ENCODE measurements at places on chromosomes 5 and 9. TPM values are rescaled to one million over a fixed set of nuclear protein-coding genes. Genes with fewer than 3 reads are reported as not detected.

UBTD2 gene
- polyA plus RNA-seq = 49.8 TPM

TCF7 gene
- 2.6 TPM for polyA plus RNA-seq

HMCN2 gene
- polyA plus RNA-seq = 12.3 TPM

PCDHB13 gene
- polyA plus RNA-seq = 2.4 TPM

TSPAN17 gene
- 28.7 TPM for polyA plus RNA-seq

HMHB1 gene
- polyA plus RNA-seq = 0.38 TPM

All from forelimb muscle (tissue), 1 donor.